ENCODE measurements at places on chromosomes 6 and 20.

- no peak for DNase-seq
Measured at GRCh38 chr6:33904050-33904746, 100.4 kb upstream of the MLN start.

DNA sequence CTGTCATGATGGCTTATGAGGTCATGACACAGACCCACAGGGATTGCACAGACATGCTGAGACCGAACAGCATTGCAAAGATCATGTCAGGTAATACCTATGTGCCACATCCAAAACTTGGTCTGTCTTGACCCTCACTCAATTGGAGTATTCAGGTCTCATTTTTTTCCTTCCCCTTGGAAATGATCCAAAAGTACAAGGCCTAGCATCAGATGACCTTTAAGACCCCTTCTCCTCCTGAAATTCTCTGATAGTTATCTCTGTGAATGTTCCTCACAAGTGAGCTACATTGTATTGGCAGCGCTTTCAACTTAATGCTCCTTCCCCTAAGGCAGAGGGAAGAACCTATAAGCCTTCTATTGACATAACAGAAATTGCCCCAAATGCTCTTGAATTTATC is 507.4 kb upstream of the JARID2 start:
- DNase-seq: no peak

GRCh38 chr20:57426271-57426689 is 35.1 kb downstream of the RBM38 start:
- no peak for DNase-seq

DNA sequence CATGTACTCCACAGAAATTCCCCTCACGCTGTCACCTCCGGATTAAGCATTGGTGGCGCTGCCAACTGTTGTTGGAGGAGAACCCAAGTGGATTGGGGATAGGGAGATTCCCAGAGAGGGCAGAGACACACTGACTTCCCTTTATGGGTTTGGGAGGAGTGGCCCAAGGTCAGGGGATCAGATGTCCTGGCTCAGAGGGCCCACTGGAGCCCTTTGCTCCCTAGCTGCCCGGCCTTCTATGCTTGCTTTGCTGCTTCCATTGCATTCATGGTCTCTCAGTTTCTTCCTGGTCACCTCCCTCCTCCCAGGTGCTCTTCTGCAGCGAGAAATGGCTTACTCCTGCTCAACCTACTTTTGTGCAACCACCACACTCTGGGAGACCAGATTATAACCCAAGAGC is 14.3 kb downstream of the CUL9 start:
- DNase-seq: no peak

GRCh38 chr6:30102414-30102969 is 10.4 kb downstream of the TRIM31 start:
- DNase-seq: peak; percentile 60

DNA sequence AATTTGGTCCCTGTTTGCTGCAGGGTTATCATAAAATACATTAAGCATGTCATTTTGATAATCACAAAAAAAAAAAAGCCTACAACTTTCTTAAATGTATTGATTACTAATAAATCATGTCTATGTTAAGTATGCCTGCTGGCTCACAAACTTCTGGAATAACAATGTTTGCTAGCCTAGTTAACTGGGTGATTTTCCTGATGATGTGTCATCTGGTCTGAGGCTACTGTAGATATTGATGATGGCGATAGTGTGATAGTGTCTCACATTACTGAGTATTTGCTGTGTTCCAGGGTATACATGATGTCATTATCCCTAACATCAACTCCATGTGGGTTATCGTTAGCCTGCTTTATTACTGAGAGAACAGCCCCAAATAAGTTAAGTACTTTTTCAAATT is 86.2 kb upstream of the VSTM2L start:
- DNase-seq: no peak

DNA sequence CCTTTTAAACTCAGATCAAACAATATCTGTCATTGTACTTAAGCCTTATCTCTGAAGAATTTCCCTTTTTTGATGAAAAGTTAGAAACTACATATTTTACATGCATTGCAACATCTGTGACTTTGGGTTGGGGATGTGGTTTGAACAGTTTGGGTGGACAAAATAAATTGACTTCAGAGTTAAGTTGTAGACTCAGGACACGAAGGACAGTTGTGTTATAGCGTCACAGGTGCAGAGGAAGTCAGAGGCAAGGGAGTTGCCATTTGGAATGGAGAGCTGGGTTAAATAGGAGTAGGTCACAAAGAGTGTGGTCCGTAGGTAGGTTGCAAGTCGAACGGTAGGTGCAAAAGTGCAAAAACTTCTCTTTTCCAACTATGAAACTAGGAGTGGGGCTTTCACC is 46.0 kb downstream of the ZFAND3 start:
- DNase-seq: no peak

DNA sequence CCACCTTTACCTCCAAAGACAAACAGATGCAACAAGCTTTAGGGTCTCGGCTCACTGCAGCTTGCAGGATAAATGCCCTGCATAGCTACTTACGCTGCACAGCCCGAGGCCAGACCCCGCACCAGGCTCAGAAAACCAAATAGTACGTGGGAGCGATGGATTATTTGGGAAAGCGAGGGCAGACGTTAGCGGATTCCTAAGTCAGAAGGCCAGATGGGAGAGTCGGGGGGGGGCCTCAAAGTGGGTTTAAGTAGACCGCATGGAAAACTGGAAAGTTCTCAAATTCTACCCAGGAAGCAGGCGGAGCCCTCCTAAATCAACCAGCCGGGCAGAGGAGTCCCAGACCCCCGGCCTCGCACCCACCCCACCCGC is 382 bp downstream of the SFT2D1 start:
- peak; percentile 30 for DNase-seq

GRCh38 chr20:23245553-23246181 is 104.9 kb upstream of the NXT1 start:
- DNase-seq: peak; percentile 49

Data from AG10803 (cell line).